Naive thymus-derived CD4-positive, alpha-beta T cell (primary cell): ENCODE measurements at places on chromosomes 5 and 9.

- DNase-seq: no peak
These were observed 89.2 kb upstream of the PRLR start for GRCh38 chr5:35319333-35320002.

- no peak for DNase-seq
These were observed 11.8 kb upstream of the TGFBI start for GRCh38 chr5:136016945-136017530.

DNA sequence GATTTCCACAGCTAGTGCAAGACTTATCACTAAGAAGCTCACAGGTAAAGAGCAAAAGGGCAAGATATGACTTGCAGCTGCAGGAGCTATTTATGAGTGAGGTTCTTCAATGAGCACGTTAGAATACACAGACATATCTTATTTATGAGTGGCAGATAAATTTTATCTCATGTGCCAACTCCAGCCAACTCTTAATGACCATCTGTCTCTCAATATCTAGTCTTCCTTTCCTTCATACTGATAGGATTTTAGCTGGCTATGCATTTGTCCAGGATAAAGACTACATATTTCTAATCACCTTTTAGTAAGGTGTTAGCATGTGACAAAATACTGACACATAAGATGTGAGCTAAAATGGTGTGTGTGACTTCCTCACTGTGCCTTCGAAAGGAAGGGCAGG, 304.5 kb downstream of the TRPM3 start:
- DNase-seq: no peak

- DNase-seq: no peak
These were observed 106.2 kb downstream of the SEMA5A start for GRCh38 chr5:9439531-9440292.
